SIG-M5 (cell line): ENCODE measurements at places on chromosomes 1 and 21.

DNA sequence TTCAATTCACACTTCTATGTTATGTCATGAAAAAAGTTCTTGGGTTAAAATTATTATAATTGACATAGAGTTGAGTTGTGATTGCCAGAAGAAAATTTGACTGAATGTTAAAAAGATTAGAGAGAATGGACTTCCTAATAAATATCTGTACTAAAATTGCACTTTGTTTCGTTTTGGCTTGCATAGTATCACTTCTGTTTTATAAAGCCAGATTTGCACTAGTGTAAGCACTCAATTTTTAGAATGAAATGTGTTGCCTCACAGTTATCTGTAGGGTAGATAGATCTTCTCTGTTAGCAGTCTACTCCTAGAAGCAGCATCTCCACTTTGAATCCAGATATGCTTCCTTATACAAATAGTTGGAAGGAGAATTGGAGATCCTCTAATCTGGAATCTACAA, 95.2 kb upstream of the MPC2 start:
- no peak for DNase-seq

- DNase-seq = no peak
Observed at GRCh38 chr1:59290193-59290949, 6.5 kb upstream of the FGGY start.

- no peak for DNase-seq
Observed at GRCh38 chr1:116680752-116681151, 13.2 kb upstream of the IGSF3 start.

GRCh38 chr1:116806245-116806644, 52.0 kb downstream of the CD2 start:
- no peak for DNase-seq

- DNase-seq = no peak
Observed at GRCh38 chr1:31238986-31239613, 587 bp downstream of the NKAIN1 start.

DNA sequence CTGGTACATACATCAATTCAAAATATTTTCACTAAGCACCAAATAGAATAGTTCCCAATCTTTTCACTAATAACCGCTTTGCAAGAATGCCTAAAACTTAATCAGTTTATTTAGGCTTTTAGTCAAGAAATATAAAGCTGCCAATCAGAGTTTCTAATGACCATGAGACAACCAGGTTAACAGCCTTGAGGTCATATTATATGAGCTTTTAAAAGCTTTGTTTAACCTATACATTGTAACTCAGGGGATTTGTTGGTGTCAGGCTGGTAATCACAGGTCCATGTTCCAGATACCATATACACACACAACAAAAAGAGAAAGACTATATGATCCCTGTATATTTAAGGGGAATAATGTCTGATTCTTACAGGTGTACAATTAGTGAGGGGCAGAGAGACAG, 246.2 kb upstream of the ADGRL2 start:
- DNase-seq = no peak

- no peak for DNase-seq
Observed at GRCh38 chr1:59058665-59059439, 238.0 kb upstream of the FGGY start.

- no peak for DNase-seq
Observed at GRCh38 chr21:31446226-31446855, 102.3 kb upstream of the TIAM1 start.

DNA sequence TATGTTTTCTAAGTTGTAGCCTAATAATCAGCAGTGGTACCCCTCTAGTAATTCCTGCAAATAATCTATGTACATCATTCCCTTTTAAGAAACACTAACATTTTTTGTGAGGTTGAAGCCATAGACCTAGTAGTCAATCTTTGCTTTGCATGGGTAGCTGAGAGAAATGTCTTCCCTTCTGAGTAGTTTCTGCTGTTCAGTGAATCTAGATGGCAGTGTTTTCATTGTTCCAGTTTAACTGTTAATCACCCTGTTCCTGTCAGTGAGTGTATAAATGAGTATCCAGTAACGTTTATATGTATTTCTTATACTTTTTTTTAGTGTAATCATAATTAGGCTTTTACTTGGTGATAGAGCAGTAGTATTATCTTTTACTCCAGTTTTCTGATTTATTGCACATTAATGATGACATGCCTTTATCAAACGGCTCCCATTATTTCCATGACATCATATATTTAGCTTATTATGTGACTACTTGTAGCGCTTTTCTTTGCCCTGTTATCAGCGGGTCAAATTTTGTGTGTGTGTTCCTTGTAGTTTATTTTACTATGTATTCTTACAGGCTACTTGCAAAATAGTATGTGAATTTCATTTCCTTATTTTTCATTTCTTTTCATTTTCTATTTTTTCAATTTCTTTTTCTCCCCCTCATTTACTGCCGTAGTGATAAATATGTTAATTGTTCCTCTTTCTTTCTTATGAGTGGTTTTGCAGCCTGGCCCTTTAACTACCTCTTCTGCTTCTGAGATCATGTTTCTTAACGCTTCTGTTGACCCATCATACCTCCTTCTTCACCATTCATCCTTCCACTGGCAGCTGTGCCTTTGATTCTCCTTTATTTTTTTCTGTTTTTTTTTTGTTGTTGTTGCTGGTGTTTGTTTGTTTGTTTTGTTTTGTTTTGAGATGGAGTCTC, 18.8 kb downstream of the CEP350 start:
- DNase-seq = peak; percentile 45

DNA sequence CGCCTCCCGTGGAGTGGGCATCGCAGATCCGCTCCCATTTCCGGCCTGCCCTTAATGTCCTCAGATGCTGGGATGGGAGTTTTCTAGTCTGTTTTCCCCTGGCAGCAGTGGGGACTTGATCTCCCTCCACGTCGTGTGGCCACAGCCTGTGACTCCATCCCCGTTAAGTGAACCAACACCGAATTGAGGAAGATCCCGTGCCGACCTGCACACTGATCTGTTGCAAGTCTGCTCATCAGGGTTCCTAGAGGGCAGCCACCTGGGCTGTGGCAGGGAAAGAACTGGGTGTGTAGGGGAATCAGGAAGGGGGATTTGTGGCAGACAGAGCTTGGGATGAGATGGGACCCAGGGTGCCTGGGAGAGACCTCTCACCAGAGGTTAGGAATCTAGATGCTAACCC, 23.3 kb upstream of the CDK18 start:
- DNase-seq = no peak

GRCh38 chr1:170536924-170537551, 5.1 kb downstream of the GORAB start:
- DNase-seq = no peak

- no peak for DNase-seq
Observed at GRCh38 chr1:234149217-234149616, 224.0 kb upstream of the COA6 start.

GRCh38 chr1:169550294-169550693, 36.0 kb downstream of the F5 start:
- DNase-seq = no peak

DNA sequence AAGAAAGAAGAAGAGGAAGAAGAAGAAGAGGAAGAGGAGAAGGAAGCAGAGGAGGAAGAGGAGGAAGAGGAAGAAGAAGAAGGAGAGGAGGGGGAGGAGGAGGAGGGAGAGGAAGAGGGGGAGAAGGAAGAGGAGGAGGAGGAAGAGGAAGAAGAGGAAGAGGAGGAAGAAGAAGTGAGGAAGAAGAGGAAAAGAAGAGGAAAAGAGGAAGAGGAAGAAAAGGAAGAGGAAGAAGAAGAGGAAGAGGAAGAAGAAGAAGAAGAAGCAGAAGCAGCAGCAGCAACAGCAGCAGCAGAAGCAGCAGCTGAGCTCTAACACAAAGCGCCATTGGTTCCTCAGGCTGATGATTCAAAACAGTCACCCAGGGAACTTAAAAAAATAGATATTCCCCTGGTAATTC, 34.0 kb downstream of the DNAI4 start:
- no peak for DNase-seq

DNA sequence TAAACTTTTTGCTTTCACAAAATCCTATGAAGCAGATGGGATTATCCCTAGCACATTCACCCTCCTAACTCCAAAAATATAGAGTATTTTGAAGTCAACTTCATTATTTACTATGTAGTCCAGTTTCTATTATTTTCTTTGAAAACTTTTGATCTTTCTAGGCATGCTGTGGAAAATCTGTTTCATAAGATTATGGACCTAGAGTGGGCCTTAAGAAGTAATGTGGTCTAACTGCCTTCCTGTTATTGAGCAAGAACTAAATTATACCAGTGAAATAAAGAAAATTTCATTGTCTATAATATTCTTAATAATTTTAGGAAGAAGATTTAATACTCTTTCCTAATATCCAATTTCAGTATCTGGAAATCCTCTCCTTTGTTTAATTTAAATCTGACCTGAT, 58.1 kb downstream of the PRKACB start:
- DNase-seq = no peak

DNA sequence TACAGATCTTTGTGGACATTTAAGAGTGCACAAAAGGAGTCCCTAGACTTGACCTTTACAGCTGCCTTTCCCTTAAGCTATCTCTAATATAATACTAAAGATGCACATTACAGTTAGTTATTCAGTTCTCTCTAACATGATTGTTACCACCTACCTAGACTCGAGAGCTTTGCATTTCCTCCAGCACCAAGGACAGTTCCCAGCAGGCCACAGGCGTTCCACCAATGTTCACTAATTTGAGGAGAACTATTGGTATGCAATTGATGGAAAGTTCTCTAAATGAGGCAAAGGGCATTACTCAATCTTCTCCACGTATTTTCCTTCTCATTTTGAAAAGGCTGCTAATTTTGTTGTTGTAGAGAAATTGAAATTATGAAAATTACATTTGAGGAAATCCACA, 5.4 kb upstream of the NTNG1 start:
- no peak for DNase-seq

DNA sequence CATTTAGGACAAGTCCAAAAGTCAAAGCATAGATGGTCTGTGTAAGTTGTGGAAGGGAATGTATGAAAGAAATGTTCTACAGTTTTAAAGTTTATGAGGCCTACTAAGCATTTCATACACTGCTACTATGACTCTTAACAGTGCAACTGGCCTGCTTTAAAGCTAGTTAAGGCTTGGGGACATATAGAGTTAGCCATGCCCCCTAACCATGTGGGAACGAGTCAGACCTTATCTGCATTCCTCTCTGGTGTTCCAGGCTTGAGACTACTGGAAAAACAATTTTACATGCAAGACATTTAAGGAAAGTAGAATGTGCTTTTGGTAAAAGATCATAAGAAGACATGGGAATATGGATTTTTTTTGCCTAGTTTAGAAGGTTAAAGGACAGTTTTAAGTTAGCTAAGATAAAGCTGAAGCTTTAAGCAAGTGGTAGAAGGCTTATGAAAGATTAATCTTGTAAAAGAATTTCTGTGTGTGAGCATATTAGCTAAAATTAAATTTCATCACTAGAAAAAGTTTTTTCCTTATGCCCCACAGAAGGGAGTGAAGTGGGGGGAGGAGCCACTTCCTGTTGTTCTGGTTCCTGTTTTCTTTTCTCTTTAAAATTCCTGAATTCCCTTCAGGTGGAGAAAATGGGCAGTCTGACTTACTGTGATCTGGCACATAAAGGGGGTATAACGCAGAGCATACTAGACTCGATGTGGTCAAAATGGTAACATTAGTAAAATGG, 8.9 kb upstream of the CD48 start:
- no peak for DNase-seq

DNA sequence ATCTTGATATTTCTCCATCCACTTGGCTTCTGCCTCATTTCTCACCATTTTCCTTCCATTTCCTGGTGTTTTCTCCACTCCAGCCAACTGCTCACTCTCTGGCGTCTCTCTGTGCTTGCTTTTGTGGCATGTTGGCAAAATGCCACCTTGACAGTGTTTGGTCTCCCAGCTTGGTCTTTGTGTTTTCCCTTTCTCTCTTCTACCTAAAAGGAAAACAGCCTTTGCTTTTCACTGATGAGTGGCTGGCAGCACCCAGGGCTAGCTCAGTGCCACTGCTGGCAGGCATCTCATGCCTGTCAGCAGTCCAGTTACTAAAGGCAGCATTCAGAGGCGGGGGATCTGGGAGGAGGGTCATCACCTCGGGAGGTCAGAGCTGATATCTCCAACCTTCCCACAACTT, 55.3 kb upstream of the DSCAM start:
- DNase-seq = no peak

GRCh38 chr1:31830511-31830910, 14.7 kb upstream of the SPOCD1 start:
- DNase-seq = no peak

GRCh38 chr1:8524627-8525157, 206.8 kb downstream of the SLC45A1 start:
- DNase-seq = no peak

GRCh38 chr1:214396330-214396729, 115.4 kb downstream of the SMYD2 start:
- no peak for DNase-seq

DNA sequence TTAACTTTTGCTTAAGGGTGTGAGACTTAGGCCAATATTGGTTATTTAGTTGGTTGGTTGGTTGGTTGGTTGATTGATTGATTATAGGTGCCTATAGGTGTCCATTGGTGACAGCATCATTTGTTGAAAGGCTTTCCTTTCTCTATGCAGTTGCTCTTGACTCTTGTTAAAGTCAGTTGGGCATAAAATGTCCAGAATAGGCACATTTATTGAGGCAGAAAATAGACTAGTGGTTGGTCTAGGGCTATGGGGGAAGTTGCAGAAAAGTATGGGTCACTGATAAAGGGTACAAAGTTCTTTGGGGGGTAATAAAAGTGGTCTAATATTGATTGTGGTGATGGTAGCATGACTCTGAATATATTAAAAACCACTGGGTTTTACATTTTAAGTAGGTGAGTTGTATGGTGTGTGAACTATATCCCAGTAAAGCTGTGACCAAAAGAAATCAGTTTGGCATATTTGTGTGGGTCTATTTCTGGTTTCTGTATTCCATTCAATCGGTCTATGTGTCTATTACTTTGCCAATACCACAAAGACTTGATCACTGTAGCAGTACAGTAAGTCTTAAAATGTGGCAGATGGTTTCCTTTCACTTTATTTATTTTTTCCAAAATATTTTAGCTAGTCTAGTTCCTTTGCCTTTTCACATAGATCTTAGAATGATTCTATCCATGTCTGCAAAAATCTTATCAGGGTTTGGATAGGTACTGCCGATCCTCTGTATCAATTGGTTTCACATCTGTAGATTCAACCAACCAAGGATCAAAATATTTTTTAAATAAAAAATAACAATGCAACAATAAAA, 63.0 kb downstream of the ATP1A1 start:
- DNase-seq = no peak

DNA sequence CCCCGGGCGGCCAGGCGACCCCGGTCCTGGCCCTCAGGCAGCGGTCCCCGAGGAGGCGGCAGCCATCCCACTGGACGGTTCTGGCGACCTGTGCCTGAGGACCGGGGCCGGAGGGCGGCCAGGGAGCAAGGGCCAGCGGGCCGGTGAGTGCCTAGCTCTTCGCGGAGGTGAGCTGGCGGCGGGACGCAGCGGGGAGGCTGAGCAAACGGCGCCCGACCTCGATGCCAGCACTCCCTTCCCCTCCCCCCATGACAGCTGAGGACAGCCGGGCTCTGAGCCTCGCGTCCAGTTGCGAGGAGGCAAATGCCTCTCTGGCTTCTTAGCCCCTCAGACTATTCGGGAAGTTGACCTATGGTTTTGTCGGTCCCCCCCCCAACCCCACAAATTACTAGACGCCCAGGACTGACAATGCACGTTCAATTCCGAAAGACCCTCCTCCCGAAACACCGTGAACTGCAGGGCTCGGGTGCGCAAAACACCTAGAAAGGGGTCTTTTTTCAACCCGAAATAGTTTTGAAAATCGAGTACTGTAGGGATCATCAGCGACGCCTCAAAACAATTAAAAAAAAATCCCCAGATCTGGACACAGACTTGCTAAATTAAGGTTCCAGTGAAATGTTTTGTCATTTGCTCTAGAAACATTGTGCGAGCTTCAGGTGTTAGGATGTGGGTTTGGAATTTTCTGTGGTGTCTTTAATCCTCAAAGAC, 8.3 kb downstream of the CDKN2C start:
- DNase-seq = no peak

- DNase-seq = no peak
Observed at GRCh38 chr1:35717911-35718476, 690 bp downstream of the C1orf216 start.
